ENCODE measurements at places on chromosomes 3 and 15. TPM values are rescaled to one million over a fixed set of nuclear protein-coding genes. Genes with fewer than 3 reads are reported as not detected.

The GRAMD2A gene
- not detected for total RNA-seq

The TMEM40 gene
- total RNA-seq: 5.6 TPM

- no peak for DNase-seq
These were observed 116.5 kb downstream of the LPP start for GRCh38 chr3:188270423-188270972.

GRCh38 chr15:45185903-45186770 is 1.6 kb downstream of the SHF start:
- DNase-seq: no peak

- DNase-seq: no peak
These were observed 6.6 kb upstream of the SUCNR1 start for GRCh38 chr3:151866711-151867410.

GRCh38 chr3:146164971-146165769 is 4.2 kb upstream of the PLOD2 start:
- no peak for DNase-seq

GRCh38 chr15:68447976-68448755 is 16.2 kb upstream of the ITGA11 start:
- no peak for DNase-seq

DNA sequence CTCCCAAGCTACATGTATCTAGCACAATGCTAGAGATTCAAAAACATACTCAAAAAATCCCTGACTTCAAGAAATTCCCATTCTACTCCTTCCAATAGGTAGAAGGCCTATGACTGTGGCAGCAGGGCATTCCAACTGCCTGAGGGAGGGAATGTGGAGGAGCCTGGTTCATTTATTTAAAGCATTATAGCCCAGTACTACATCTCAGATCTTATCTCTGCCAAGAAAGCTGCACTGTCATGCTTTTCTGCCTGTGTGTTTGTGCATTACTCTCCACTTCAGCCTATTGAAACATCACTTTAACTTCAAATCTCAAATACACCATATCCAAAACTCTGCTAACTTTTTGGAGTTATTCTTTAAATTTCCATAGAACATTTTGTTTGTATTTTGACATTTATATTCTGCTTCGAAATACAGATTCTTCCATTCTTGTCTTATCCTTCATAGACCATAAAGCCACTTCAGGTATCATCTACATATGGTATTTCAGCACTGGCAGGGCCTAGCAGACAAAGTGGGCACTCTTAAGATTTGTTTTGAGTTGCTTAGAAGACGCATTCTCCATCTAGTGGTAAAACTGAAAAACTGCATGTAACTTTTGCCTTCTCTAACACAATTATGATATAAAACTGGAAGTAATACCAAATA is 59.1 kb upstream of the NEDD4 start:
- DNase-seq: no peak

DNA sequence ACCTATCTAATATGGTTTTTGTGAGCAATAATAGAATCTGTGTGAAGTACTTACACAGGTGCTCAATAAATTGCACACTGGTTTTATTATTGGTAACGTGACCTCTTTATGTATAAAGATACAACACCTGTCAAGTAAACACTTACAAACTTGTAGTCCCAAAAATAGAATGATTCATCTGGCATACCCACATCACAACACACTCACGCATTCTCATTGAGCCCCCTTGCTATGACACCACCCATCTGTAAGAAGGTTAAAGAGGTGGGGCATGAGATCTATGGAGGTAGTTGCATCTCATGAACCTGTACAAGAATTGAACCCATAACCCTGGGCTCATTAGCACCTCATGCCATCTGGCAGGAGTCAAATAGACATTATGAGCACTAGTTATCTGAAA is 134.9 kb upstream of the THBS1 start:
- DNase-seq: no peak

DNA sequence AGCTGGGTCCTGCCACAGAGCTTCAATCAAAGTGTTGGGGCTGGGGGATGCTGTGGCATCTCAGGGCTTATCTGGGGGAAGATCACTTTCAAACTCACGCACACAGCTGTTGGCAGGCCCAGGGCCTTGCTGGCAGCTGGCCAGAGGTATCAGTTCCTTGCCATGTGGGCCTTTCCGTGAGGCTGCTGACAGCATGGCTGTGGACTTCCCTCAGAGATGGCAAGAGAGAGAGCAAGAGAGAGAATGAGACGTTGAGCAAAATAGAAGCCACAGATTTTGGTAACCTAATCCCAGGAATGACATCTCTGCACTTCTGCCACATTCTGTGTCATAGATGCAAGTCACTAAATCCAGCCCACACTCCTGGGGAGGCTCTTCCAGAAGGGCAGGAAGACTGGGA is 91.0 kb downstream of the TPRG1 start:
- no peak for DNase-seq
